ENCODE measurements at places on chromosomes 4 and X.

GRCh38 chr4:102808009-102808408, 19.3 kb downstream of the UBE2D3 start:
- no peak for DNase-seq

- DNase-seq = no peak
Measured at GRCh38 chr4:127916512-127916911, 35.8 kb downstream of the PLK4 start.

- DNase-seq = no peak
Measured at GRCh38 chr4:4328840-4329239, 38.8 kb downstream of the ZBTB49 start.

DNA sequence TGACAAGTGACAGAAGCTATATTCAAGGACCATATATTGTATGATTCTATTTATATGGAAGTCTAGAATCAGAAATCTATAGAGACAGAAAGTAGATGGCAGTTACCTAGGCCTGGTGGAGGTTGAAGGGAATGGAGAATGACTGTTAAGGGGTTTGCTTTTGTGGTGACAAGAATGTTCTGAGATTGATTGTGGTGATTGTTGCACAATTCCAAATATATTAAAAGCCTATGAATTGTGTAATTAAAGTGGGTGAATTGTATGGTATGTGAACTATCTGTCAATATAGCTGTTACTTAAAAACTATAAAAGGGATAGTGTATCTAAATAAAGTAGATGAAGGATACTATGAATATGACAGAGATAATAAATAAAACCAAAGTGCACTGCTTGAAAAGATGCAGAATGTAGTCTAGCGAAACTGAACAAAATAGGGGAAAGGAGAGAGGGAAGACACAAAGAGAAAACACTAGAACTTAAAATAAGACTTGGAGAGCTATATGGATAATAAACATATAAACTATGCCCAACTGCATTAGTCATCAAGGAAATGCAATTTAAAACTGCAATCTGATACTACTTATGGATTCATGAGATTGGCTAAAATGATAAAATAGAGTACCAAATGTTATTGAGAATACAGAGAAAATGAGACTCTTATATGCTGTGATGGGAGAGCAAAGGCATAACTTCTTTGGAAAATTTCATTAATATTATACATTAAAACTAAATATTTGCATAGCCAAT, 82.1 kb upstream of the BANK1 start:
- DNase-seq = no peak

DNA sequence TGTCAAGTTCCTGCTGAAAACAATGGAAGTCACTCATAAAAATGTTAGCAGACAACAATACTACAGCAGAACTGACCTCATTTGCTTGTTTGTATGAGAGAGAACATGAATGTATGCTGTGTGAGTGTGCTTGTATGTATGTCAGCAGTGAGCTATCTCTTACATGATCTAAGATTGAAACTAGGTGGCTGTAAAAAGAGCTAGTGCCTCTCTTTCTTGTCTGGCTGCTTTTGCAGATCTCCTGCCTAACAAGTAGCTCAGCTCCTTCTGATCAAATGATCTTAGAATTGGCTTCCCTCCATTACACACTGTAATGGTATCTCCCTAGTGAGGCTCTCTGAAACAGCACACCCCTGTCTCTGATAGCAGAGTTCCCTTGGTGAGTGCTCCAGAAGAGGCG, 20.7 kb downstream of the PAK3 start:
- DNase-seq = no peak

- DNase-seq = no peak
Measured at GRCh38 chr4:173797296-173797695, 267.3 kb upstream of the HAND2 start.

DNA sequence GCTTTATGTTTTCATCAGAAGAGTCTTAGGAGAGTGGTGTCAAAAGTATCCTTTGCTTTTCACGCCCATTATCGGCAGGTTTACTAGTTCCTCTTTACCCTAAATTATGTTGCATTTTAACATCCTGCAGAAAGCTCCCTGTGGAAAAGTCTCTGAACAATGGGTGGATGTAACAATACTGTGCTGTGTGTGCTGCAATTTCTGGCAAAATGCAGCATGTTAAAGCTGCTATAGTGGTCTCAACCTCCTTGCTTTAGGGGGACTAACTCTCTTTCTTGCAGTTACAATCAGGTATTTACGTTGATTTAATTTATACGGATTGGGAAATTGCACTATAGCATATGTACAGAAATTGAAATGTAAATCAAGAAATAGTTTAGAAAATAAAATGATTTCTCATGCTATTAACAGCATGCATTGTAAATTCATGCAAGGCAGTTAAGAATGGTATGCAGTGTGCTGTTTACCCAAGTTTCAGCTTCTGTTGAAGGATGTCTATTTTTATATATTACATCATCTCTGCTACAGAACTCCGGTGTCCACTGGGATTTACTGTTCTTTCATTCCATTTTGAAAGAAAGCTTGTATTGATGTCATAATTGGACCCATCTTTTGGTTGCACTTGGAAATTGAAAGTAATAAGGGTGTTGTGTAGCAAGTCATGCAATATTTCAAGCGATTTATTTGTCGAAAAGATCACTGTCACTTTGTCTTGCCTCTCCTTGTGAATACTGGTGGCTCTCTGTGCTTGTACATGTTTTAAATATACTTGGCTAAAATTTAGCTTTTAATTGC, 145.7 kb downstream of the RAPGEF2 start:
- DNase-seq = peak; percentile 42

- no peak for DNase-seq
Measured at GRCh38 chrX:107970073-107970472, 12.1 kb downstream of the TEX13B start.

DNA sequence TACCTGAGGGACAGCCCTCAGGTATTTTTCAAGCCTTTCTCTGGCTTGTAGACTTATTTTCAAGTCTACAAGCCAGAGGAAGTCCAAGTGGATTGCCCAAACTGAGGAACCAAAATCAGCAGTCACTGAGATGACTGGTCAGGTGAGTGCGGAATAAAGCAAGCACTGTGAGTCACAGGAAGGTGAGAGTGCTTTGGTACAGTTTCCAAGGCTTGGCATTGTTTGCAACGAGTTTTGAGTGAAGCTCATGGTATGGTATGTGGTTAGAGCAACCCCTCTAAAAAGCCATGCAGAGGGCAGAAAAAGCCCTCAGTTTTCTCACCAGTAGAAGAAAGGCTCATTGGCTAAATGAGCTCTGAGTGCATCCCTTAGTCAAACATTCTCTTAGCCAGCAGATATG, 112.8 kb upstream of the EOLA2 start:
- DNase-seq = no peak

- no peak for DNase-seq
Measured at GRCh38 chr4:83125738-83126141, 11.2 kb upstream of the PLAC8 start.

- no peak for DNase-seq
Measured at GRCh38 chrX:30906726-30907125, 17.7 kb upstream of the TAB3 start.

DNA sequence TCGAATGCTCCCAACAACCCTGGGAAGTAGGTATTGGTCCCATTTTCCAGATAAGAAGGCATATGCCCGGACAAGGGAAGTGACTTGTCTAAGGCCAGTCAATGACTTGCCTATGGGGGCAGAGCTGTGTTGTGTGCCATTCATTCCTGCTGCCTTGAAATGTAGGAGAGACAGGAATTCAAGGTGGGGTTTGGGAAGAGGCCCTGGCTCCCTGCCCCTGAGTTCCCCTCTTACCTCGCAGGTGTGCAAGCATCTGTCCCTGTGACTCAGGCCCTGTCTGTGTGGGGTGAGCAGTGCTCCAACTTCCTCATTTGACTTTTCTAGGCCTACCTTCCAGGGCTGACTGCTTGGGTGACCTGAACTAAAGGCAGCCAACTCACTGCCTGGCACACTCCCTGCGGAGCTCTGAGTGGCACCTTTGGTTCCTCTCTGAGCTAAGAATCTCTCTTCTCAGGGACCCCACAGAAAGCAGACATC, 5.1 kb downstream of the EFNB1 start:
- no peak for DNase-seq

DNA sequence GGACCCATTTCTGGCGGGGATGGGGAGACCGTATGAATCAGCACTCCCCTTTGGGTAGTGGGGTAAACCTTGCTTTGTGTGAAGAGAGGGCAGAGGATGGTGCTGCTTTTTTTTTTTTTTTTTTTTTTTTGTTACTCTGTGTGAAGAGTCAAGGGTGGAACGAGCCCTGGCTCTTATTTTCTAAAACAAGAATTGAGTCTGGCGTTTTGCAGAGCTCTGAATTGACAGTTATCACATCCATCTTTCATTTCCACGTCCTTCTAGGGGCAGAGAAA, 1.2 kb downstream of the SLAIN2 start:
- DNase-seq = no peak

Measured in SHP77 (cell line).